Ureter (tissue), 1 donor: ENCODE measurements at places on chromosomes 11 and 22. TPM values are rescaled to one million over a fixed set of nuclear protein-coding genes. Genes with fewer than 3 reads are reported as not detected.
A peak's percentile ranks its signal among the peaks of the same experiment; 100 is the strongest.

The ACR gene
- 1.7 TPM for total RNA-seq

DNA sequence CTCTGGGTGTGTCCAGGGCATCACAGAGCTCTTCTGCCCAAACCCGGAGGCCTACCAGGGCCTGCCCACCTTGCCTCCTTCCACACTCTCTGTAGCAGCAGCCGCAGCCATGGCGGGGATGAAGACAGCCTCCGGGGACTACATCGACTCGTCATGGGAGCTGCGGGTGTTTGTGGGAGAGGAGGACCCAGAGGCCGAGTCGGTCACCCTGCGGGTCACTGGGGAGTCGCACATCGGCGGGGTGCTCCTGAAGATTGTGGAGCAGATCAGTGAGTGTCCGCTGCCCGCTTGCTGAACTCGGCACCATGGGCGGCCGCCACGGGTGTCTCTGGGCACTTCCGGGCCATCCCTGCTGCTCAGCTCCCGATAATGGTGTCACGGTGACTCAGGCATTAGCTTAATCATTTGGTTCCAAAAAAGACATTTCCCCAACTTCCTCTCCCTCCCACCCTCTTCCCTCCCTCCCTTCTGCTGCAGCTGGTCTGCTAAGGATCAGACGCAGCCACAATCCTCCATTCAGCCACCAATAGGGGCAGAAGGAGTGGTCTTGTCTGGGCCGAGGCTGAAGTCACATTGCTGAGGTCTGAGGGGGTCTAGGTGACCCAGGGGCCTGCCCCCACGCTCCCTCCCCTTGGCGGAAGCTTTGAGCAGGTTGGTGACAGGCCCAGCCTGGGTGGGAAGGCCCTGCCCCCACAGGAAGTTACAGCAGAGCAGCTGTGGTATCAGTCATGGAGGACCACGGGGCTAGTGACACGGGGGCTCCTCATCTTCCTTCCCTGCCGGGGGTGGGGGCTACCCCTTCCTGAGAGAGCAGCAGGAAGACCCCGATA, 950 bp downstream of the FERMT3 start:
- no peak for DNase-seq

DNA sequence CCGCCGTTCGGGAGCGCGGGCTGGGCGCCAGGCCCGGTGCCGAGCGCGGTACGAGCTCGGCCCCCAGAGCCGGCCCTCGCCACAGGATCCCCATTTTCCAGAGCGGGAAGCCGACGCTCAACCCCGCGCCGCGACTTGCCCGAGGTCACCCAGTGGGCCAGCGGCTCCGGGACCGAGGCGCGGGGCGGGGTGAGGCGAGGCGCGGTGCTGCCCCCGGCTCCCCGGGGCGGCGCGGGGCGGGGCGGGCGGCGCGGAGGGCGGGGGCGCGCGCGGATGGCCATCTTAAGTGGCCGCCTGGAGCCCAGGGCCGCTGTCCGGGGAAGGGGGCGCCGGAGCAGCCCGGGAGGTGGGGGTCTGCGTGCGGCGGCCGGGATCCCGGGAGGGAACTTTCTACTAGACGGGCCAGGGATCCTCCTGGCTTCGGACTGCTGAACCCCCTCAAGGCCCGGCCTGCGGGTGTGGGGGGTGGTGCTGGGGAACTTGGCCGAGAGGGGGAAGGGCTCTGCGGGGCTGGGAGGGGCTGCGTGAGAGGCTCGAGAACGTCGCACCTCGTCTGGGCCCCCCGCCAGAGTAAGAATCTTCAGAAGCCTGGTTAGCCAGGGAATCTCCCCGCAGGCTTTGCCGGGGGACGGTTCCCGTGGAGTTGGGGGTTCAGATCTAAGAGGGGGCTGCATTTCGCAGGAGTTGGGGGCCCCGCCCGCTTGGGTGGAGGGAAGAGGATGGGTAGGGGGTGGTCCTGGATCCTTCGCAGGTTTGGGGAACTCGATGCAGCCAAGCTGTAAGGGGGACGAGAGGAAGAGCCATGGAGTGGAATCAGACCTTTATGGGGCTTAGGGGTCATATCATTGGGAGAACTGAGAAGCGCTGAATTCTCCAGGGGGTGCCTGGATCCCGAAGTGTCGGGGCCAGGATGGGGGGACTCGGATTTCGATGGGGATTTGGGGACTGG, 678 bp upstream of the INPPL1 start:
- DNase-seq: peak; percentile 78

DNA sequence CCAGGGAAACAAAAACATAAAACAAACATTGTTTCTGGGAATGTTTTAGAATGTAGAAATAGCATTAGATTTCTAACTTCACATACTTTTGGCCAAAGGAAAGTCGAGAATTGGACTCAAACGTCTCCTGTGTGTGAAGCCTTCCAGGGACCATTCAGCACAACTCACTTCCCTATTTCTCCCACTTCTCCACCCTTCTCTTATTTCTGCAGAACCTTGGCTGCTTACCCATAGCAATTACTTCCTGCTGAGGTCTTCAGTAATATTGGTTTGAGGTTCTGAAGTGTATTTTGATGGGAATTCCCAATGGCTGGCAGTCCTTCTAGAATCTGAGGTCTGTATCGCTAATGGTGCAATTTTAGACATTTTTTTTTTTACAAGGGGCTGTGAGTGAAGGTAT, 158.3 kb upstream of the SNX19 start:
- no peak for DNase-seq

DNA sequence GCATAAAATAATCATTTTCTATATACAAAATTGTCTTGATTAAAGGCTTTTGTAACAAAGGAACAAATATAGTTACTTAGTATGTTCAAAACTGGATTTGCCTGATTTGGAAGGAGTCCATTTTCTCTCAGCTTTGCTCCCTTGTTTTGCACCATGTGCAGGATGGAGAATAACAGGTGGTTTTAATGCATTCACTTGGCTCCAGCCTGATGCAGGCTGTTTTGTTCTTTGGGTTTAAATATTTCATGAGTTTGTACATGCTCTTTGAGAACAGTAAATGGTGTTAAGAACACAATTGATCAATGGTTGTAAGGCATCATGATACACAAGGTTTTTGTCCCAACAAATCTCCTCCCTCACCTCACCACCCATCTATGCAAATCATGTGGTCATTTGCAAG, 886.9 kb upstream of the CCDC90B start:
- no peak for DNase-seq

- DNase-seq: no peak
These were observed 74.4 kb upstream of the KCNA4 start for GRCh38 chr11:30091246-30091645.

The TBX1 gene
- total RNA-seq: 13.0 TPM

- no peak for DNase-seq
These were observed 27.6 kb upstream of the SIK2 start for GRCh38 chr11:111574373-111575225.

The KCNJ1 gene
- total RNA-seq: not detected

DNA sequence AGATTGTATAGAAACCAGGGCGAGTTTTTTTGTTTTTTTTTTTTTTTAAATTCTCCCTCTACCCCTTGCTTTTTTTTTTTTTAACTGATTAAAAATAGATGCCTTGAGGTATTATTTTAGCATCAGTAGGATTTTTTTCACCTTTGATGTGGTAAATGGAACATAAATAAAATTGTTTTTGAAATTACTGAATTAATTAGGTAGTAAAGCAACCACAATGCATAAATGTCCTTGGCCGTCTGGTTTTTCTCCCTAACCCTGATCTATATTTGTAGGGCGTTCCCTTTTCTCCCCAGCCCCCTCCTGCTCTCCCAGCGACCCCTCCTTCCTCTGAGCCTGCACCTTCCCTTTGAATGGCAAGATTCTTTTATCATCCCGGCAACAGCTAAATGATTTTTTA, 107.8 kb downstream of the ZBTB16 start:
- no peak for DNase-seq

DNA sequence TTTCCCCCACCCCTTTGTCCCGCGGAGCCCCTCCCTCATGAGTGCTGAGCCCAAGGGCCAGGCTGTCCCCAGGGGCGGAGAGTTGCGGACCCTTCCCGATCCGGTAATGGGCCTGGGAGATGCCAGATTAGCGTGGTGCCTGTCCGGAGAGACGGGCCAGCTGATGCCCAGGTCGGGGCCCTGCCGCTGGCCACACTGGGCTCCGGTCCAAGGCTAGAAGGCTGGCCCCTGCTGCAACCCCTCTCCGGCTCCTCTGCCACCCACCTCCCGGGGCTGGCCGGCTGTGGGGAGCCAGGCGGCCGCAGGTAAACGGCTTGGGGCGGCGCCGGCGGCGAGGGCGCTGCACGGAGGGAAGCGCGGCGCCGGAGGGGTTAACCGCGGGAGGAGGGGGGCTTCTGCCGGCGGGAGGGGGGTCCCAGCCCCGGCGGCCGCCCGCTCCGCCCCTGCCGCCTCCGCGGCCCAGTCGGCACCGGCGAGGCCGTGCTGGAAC, at the start of gene KCNK4:
KCNK4 (plus strand) TSS at position 41 of the 490 bp plus-strand sequence. CDS start 1,717 bp downstream, outside the sequence.
- DNase-seq: no peak

DNA sequence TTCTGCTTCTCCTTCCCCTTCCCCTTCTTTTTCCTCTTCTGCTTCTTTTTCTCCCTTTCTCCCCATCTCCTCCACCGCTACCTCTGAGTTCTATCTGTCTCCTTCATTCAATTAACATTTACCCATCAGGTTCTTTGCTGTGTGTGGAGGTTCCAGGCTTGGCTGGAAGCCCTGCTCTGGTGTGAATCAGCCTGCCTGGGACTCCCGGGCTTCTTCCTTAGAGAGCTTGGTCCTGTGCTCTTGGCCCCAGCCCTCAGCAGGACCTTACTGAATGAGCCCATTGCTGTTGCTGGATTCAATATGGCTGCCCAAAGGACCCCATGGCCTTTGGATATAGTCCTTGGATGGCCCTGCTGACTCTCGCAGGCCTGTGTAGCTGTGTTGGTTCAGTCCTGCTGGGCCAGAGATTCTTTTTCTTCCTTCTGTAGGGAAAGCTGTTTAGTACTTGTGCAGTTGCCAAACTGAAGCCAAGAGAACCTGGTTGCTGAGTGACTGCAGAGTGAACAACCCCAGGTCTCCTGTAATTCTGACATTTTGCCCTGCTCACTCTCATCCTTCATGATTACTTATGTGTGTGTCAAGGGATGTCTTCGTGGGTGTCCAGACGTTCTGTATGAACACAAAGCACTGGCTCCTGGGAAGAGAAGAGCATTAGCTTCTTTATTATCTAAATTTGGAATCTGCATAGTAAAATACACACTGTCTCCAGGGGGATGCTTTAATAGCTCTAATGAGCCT, 81.0 kb upstream of the ZBED5 start:
- DNase-seq: no peak

DNA sequence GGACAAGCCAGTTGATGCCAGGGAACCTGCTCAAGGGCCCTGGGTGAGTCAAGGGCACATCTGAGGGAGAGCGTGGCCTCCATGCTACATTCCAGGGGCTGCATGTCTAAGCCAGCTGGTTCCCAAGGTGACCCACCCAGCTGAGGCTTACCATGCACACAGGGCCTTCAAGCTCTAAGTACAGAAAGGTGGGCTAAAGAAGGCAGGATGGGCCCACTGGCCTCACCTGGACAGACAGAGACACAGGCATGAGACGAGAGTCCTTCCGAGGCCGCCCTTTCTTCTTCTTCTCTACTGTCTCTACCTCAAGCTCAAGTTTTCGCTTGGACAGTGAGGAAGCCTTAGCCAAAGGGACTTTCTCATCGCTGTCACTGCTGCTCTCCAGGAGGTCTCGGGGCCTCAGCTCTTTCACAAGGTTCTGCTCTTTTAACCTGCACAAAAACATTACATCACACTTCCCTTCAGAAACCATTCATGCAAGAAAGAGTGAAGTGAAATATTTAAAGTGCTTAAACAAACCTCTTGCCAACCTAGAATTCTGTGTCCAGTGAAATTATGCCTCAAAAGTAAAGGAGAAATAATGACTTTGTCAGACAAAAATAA, 69.9 kb downstream of the HIRA start:
- DNase-seq: no peak

The DKK3 gene
- total RNA-seq: 74.6 TPM

- DNase-seq: no peak
These were observed 993 bp downstream of the RELA start for GRCh38 chr11:65661599-65662246.

DNA sequence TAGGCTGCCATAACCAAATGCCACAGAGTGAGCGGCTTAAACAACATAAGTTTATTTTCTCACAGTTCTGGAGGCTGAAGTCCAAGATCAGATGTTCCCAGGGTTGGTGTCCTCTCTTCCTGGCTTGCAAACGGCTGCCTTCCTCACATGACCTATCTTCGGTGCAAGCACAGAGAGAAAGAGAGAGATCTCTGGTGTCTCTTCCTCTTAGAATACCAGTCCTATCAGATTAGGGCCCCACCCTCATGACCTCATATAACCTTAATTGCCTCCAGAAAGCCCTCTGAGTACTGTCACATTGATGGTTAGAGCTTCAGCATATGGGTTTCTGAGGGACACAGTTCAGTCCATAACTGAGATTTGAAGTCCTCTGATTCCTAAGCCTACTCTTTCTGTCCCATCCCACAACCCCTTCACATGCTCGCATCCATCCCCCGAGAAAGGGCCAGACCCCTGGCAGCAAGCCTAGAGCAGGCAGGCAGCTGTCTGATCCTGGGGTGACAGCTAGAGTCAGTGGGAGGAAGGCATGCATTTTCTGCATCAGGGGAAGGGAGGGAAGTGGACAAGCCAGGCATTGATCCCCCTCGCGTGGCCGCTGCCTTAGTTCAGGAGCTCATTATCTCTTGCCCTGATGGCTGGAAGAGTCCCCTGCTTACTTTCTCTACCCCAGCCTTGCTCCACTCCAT, 114.1 kb downstream of the FAR1 start:
- no peak for DNase-seq

DNA sequence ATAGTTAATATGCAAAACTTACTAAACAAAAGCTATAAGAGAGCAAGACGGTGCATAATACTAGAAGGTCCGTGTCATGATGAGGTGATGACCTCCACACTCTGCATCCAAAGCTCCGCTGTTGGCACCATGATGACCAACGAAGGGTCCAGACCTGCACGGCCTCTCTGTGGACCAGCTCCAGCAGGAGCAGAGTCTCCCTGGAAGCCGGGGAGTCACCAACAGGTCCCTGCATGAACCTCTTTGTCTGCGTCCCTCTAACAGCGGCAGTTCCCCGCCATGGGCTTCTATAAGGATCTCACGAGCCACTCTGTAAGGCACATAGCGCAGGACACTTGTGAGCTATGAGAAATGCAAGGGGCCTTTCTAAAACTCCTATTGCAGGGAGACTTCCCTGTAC, 517.3 kb downstream of the BRD1 start:
- DNase-seq: peak; percentile 12
